ENCODE measurements at places on chromosomes 16 and 17.

- no peak for DNase-seq
These were observed 15.2 kb upstream of the HERPUD1 start for GRCh38 chr16:56916571-56917403.

DNA sequence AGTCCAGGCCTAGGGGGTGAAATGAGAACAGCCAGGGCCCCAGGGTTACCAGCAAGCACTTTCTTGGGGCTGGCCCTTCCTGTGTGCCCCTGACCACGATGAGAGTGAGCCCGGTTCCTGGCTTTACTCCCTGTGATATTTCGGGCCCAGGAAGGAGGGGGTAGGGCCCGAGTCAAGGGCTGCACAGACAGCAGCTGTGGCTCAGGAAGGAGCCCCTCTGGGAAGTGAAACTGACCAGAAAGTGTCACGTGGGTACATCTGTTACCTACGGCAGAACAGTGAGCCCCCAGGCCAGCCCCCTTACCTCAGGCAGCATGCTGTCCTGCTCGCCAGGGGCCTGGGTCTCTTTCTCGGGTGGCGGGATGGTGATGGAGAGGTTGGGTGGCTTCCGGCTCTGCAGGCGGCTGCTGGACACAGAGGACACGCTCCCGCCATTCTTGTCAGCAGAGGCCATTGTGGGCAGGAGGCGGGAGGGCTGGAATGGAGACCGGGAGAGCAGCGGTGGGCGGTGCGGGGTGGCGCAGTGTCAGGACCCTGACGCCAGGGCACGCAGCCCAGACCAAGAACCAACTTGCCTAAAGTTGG, 13.8 kb downstream of the AANAT start:
- DNase-seq = no peak

GRCh38 chr16:81545470-81546250, 101.1 kb downstream of the CMIP start:
- no peak for DNase-seq

GRCh38 chr17:55706808-55707773, 15.6 kb downstream of the TMEM100 start:
- DNase-seq = no peak

- DNase-seq = no peak
These were observed 7.0 kb downstream of the PLXDC1 start for GRCh38 chr17:39144416-39144840.

DNA sequence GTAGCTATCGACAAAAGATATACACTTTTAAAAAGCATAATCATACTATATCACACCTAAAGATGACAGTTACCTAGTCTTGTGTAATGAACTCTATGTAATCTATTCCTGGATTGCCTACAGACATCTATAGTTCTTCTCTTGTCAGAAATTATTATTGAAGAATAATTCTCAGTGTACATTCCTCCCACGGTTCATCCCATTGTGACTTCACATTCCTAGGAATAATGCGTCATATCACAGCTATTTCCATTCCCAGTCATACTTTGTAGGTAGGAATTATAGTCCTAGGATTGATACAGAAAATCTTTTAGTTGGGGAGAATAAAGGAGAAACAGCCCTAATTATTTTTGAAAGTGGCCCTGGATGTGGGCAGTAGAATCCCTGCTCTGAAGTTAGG, 44.0 kb upstream of the ABCC11 start:
- no peak for DNase-seq

GRCh38 chr17:78142119-78142861, 3.9 kb upstream of the C17orf99 start:
- DNase-seq = no peak
